Stimulated activated CD4-positive, alpha-beta T cell treated with anti-CD3 and anti-CD28 coated beads, Interleukin-12 subunit alpha, Interleukin-12 subunit beta, amount 100 ng/mL, for 48 hours (primary cell): ENCODE measurements at places on chromosomes 6 and 20.

DNA sequence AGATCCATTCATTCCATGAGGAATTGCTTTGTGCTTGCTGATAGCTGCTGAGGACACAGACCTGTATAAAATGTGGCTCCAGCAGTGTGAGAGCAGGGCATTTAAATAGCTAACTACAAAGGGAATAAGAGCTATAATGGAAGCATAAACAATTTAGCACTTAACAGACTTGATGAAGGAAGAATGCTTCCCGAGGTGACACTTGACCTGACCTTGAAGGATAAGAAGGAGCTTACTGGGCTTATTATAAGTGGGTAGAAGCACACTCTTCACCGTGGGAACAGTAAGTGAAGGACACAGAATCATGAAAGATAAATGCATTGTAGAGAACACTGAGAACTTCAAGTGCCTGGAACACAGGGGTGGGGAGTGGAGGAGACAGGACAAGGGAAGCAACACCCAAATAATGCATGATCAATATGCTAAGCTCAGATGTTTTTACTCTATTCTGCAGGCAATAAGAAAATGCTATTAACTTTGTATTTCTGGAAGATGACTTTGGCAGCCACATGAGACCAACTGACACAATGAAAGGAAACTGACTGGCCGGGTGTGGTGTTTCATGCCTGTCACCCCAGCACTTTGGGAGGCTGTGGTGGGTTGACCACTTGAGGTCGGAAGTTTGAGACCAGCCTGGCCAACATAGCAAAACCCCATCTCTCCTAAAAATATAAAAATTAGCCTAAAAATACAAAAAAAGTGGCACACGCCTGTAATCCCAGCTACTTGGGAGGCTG, 84.2 kb downstream of the EPB41L2 start:
- DNase-seq: no peak

- DNase-seq: no peak
Observed at GRCh38 chr20:57393321-57394120, 2.3 kb downstream of the RBM38 start.

DNA sequence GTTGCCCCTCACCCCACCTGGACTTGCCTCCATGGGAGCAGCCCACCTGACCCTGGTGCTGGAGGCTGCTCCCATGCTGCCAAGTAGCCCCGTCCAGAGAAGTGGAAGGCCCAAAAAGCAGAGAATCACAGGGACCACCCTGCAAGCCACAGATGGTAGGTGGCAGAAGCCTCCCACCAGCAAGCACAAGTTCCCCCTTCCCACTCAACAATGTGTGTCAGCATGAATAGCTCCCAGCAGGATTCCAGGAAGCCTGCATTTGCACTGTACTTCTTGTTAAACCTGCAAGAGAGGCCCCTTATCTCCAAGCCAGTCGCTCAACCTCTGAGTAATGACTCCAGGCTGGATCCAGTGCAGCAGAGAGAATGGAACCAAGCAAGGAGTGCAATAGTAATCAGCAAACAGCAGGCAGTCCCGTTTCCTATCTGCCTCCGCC, 180.8 kb upstream of the CST7 start:
- DNase-seq: no peak

DNA sequence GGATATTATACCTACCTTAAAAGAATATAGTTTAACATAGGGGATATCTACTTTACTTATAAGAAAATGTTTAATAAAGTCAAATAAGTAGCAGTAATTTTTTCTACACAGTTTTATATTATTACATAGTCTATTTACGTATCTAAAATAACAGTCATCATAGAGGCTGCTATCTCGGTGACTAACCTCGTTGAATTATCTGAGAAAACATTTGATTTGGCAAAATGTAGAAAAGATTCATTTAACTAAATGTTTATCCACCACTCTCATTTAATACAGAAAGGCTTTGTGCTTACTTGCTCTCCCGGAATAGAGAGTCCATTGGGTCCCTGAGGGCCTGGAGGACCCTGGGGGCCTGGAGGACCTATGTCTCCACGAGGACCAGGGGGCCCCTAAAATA, 103.6 kb downstream of the COL12A1 start:
- no peak for DNase-seq

- no peak for DNase-seq
Observed at GRCh38 chr6:3678946-3679345, 72.6 kb downstream of the PXDC1 start.

DNA sequence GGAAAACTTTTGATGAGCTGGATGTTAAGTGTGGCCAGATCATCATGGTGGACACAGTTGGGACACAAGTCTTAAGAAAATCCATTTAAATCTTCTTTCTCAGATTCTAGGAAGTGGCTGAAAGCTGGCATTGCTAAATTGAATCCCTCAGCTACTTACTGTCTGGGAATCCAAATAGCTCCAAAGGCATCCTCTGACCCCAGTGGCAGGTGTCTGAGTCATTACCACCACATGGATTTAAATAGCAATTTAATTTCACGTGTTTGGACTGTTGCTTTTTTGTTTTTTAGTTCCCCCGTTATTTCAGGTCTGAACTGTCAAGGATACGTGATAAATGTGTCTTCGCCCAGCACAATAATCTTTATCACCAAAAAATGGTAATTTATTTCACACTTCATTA, 33.2 kb upstream of the HDGFL1 start:
- no peak for DNase-seq

GRCh38 chr6:6851059-6851948, 256.5 kb upstream of the RREB1 start:
- DNase-seq: no peak

DNA sequence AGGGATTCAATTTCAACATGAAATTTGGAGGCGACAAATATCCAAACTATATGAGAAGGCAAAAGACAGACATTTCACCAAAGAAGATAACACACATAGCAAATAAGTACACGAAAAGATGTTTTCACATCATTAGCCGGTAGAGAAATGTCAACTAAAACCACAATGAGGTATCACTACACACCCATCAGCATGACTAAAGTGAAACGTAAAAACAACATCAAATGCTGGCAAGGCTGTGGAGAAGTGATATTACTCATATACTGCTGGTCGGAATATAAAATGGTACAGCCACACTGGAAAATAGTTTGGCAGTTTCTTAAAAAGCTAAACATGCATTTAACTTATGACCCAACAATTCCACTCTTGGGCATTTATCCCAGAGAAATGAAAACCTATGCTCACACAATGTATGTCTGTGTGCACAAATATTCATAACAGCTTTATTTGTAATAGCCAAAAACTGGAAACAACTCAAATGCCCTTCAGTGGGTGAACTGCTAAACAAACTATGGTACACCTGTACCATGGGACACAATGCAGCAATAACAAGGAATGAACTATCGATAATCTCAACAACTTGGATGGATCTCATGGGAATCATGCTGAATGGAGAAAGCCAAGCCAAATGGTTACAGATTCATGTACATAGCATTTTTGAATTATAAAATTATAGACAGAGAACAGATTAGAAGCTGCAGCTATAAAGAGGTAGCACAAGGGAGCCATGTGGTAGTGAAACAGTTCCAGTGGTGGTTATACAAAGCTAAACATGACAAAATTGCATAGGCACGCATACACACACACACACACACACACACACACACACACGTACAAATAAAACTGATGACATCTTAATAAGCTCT, 8.6 kb downstream of the ADAT2 start:
- DNase-seq: no peak

- DNase-seq: no peak
Observed at GRCh38 chr6:107408714-107409113, 50.6 kb downstream of the PDSS2 start.

- DNase-seq: no peak
Observed at GRCh38 chr6:69771158-69771906, 25.5 kb downstream of the LMBRD1 start.

- no peak for DNase-seq
Observed at GRCh38 chr20:1299522-1299921, 29.4 kb downstream of the SDCBP2 start.

GRCh38 chr6:97160280-97160679, 122.7 kb downstream of the MMS22L start:
- DNase-seq: no peak

- DNase-seq: no peak
Observed at GRCh38 chr6:138343112-138343511, 34.6 kb upstream of the SMIM28 start.

- no peak for DNase-seq
Observed at GRCh38 chr20:1134355-1134754, 16.0 kb downstream of the PSMF1 start.

DNA sequence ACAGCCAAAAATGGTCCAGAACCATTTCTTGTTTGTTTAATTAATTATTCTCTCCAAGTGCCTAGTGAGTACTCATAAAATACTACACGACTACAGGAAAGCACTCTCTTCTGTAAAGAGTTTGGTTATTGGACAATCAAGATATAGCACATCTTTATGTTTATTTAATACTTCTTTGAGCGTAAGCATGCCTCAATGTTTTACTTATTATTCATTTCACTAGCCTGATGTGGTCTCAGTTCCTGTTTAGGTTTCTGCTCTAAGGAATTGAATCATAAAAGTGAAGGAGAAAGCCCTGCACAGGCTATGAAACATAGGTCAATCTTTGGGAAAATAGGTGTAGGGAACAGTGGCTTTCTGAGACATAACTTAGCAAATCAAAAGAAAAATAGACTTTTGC, 45.9 kb upstream of the AIG1 start:
- no peak for DNase-seq

- DNase-seq: no peak
Observed at GRCh38 chr6:159128978-159129377, 40.2 kb upstream of the FNDC1 start.

GRCh38 chr6:142152746-142153145, 5.7 kb downstream of the VTA1 start:
- DNase-seq: no peak

GRCh38 chr20:24953621-24954133, 4.6 kb downstream of the CST7 start:
- no peak for DNase-seq

DNA sequence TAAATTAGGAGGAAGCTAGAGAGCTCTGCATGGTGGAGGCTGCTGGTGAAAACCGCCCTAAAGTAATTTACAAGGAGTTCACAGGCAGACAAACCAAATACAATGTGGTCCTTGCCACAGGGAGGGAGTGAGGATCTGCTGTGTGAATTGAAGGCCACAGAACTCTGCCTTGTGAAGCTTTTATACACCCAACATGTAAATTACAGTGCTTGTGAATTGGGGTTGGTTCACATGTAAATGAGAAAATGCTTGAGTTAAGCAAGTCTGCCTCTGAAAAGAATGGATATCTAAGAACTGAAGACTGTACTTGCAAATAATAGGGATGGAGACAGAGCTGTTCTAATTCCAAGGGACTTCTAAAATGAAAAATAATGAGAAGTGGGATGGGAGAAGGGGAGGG, 194.2 kb downstream of the SLC35F1 start:
- no peak for DNase-seq

- no peak for DNase-seq
Observed at GRCh38 chr20:62549499-62550086, 73.8 kb upstream of the GATA5 start.

DNA sequence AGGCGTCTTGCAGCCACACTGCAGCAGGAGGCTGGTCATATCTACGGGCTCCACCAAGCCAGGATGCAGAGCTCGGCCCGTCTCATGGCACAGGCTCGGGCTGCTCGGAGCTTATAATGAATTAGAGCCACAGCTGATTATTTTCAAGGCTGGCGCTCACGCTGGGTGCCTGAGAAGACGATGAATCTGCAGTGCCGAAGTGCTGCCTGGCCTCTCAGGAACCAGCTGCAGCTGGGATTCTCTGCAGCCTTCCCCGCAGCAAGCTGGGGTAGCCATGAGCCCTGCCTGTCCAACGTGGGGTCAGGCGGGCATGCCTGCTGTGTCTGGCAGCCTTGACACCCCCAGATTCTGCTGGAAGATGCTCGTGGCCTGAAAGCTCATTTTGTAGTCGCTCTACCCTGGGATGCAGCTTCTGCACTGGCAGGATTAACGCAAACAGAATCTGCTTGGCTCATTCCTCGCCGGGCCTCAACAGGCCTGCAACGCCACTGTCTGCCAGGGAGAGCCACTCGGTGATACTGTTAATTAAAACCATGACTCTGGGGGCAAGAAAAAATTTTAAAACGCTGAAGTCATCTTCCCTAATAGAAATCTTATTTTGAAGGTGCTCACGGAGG, 104.3 kb downstream of the CDH26 start:
- no peak for DNase-seq

GRCh38 chr6:12148841-12149240, 136.7 kb downstream of the HIVEP1 start:
- DNase-seq: no peak

DNA sequence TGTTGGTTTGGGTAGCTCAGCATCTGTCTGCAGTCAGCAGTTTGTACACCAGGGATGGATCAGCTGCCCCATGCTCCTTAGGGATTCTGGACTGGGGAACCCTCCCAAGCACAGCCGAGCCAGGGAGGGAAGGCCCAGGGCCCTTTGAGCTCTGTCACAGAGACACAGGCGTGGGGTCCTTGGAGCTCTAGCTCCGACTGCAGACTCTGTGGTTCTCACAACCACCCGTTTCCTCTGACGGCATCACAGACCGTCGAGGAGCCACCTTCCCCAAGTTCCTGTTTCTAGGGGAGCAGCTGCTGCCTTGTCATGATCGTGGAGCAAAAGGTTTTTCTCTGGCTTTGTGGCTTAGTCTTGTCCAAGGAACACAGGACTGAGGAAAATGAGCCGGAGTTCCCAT, at the start of gene SLA2:
Gene SLA2, minus strand, starts transcription at position 199 of the 400 bp plus-strand sequence. CDS start 4,861 bp downstream, outside the sequence.
- peak; percentile 53 for DNase-seq

DNA sequence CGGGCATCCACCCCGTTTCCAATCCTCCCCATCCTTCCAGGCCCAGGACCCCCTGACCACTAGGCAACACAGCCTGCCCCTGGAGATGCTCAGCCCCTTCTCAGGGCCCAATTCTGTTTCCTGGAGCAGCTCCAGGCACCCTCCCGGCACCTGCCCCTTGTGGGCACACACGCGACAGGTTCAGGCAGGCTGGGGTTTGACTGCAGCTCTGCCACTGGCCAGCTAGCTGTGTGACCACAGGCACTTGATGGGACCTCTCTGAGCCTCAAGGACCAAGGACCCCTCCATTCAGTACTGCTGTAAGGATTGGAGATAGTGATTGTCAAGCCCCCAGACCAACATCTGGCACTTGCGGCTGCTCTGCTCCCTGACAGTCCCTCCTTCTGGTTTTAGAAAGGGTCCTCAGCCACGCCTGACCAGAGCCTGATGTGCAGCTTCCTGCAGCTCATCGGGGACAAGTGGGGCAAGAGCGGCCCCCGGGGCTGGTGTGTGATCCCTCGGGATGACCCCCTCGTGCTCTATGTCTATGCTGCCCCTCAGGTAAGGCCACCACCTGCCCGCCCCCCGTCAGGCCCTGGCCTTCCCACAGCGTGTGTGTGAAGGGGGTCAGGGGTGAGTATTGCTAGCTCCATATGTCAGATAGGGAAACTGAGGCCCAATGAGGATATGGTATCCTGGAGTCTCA, 21.7 kb downstream of the FGD2 start:
- no peak for DNase-seq

DNA sequence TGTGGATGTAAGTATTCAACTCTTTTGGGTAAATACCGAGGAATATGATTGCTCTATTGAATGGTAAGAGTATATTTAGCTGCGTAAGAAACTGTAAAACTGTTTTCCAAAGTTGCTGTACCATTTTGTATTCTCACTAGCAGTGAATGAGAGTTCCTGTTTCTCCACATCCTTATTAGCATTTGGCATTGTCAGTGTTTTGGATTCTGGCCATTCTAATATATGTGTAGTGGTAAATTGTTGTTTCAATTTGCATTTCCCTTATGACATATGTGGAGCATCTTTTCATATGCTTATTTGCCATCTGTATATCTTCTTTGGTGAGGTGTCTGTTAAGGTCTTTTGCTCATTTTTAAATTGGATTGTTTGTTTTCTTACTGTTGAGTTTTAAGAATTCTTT, 29.3 kb upstream of the KAT14 start:
- no peak for DNase-seq
